ENCODE measurements at places on chromosomes 16 and 17.

- no peak for DNase-seq
Measured at GRCh38 chr16:68263559-68264127, 683 bp upstream of the SLC7A6 start.

- no peak for DNase-seq
Measured at GRCh38 chr17:19544366-19544765, 10.7 kb downstream of the SLC47A1 start.

- peak; percentile 70 for DNase-seq
Measured at GRCh38 chr16:2912330-2913199, 834 bp downstream of the FLYWCH1 start.

DNA sequence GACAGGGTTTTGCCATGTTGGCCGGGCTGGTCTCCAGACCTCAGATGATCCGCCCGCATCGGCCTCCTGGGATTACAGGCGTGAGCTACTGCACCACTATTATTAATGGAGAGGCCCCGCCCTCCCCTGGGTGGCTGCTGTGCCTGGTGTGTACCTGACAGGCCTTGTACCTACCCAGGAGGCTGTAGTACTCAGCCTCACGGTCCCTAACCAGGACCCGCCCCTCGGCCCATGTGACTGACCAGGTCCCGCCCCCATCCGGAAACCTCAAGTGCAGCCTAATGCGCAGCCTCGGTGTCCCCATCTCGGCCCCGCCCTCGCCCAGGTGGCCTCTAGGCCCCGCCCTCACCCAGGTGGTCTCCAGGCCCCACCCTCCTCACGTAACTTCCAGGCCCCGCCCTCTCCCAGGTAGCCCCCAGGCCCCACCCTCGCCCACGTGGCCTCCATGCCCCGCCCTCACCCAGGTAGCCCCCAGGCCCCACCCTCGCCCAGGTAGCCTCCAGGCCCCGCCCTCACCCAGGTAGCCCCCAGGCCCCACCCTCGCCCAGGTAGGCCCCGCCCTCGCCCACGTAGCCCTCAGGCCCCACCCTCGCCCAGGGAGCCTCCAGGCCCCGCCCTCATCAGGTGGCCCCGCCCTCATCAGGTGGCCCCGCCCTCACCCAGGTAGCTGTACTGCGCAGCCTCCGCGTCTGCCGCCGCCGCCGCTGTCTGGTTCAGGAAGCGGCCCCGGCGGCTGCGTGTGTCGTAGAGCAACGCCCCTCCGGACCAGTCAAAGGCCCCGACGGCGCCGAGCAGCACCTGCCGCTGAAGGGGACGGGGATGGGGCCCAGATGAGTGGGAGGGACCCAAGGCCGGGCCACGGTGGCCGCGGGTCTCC, 31.0 kb downstream of the HASPIN start:
- no peak for DNase-seq

DNA sequence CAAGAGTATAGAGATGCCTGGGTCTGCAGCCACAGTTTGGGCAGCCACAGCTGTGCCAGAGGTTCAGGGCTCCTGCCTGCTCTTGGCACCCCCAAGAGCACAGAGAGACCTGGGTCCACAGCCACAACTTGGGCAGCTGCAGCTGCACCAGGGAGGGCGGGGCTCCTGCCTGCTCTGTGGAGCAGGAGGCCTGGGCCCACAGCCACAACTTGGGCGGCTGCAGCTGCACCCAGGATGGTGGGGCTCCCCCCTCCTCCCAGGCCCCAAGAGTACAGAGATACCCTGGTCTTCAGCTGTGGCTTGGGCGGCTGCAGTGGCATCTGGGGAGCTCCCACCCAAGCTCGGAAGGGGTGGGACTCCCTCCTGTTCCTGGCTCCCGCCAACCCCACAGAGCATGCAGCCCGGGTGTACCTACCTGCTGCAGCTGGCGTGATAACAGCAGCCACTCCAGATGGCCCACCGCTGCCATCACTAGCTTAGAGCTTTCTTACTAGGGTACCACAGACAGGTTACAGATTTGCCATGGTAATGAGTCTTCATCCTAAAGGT, 72.7 kb downstream of the PHKB start:
- DNase-seq = no peak

GRCh38 chr17:5164436-5164835, 27.2 kb downstream of the ZNF594 start:
- no peak for DNase-seq

GRCh38 chr17:73521376-73521775, 122.9 kb downstream of the SDK2 start:
- DNase-seq = no peak

DNA sequence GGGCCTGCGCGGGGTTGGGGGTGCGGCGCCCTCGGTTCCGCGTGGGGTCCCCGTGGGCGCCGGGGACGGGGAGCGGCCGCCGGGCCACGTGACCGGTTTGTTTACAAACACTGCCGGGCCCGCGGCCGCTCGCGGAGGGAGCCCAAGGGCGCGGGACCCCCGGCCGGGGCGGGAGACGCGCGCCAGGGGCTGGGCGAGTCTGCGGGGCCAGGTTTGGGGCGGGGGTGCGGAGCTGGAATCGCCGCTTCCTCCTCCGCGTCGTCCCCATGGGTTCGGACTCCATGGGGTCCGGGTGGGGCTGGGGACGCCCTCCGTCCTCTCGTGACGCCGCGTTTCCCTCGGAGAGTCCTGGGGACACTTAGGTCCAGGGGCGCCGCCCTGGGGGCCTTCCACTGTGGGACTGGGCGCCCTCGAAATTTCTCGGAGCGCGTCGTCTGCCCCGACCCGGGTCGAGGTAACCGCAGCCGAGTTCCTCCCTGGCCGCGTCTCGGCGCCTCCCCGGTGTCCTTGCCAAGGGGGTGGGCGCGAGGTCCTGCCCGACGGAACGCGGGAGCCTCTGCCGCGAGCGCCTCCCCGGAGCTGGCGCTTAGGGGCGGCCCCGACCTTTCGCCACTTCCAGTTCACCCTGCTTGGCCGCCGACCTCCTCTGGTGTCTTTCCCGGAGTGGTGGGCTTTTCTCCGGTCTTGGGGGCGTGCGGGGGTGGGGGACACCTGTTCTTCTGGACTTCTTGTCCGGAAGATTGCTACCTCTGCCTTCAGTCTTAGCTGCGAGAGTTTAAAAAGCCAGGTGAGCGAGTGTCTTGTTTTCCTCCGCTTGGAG, 684 bp downstream of the YPEL2 start:
- no peak for DNase-seq

GRCh38 chr17:12958786-12959185, 59.0 kb downstream of the ELAC2 start:
- peak; percentile 41 for DNase-seq

DNA sequence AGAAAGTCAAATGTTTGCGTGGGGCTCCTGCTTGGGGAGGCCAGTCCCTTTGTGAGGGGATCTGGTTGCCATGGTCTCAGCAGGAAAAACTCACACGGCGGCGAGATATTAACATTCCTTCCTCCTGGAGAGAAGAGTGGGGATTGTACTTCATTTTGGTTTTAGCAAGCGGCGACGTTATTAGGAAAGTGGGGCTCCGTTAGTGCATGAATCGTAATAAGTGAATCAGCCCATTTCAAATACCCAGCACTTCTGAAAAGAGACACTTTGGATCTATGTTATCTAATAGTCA, 41.6 kb upstream of the METRNL start:
- no peak for DNase-seq

- no peak for DNase-seq
Measured at GRCh38 chr17:49210158-49211029, at the start of the genes ABI3 and GNGT2. ABI3 (plus strand) TSS chr17:49210707; CDS start chr17:49210725, 18 bp downstream. GNGT2 (minus strand) TSS chr17:49210574; CDS start chr17:49207422, 3,152 bp downstream.
